ENCODE measurements at places on chromosomes 2 and 18.

- no peak for DNase-seq
Observed at GRCh38 chr2:25159949-25160348, 8.4 kb downstream of the POMC start.

DNA sequence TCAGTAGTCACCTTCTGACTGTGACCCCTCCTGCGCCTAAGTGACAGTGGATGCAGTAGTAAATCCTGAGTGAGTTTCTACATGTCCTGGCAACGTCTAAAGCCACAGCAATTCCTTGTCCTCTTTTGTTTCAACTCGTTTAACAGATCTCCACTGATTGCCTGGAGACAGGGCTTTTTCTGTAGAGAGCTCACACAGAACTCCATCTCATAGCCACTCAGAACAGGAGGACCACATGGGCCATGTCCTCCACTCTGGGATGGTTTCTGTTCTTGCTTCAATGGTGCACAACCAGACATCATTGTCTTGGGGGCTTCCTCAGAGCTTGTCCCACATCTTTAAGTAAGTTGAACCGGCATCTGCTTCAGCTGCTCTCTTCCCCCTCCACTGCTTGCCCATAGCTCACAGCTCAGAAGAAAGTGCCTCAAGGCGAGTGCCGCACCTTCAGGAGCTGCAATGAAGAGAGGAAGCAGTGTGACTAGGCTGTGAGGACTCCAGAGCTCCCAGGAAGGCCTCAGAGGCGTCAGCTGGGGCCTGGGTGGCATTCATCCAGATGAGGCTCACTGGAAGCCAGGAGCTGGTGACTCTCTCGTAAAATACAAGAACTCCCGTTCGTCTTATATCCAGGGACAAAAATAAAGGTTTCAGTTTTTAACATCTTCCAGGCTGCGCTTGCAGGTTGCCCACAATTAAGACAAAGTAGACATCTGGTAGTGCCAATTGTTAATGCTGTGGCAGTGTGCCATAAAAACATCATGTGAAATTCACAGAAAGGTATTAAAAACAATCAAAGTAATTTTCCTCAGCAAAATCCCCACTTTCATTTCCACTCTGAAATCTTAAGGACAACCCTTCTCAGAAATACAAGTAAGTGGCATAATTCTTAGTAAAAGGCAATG, 37.3 kb downstream of the ST3GAL5 start:
- no peak for DNase-seq

GRCh38 chr2:352696-353095, 64.8 kb upstream of the ALKAL2 start:
- DNase-seq: no peak

GRCh38 chr18:52339891-52340371, at the start of gene DCC:
DCC (plus strand) TSS chr18:52340197; CDS start chr18:52340788, 591 bp downstream.
- DNase-seq: peak; percentile 28

- DNase-seq: no peak
Observed at GRCh38 chr18:31977270-31977872, 34.4 kb upstream of the TRAPPC8 start.

- DNase-seq: no peak
Observed at GRCh38 chr2:231527091-231527395, 3.2 kb downstream of the NMUR1 start.
